ENCODE measurements at places on chromosomes 13 and 19.

DNA sequence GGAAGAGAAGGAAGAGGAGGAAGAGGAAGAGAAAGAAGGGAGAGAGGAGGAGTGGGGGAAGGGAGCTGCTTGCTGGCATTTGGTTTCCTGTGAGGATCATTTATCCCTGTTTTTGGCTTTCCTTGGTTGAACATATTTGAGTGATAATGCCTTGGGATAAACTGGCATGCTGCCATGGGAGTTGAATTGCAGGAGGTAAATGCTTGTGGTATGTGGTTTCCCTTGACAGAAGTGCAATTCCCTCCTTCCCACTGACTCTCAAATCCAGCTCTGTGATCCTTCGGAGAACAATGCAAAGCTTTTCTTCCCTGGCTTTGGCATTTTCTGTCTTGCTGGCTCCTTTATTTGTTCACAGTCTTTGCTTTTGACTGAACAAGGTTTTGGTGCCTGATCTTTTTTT is 27.2 kb upstream of the CBY2 start:
- peak; percentile 77 for DNase-seq

- no peak for DNase-seq
Observed at GRCh38 chr13:100045355-100045754, 43.5 kb upstream of the PCCA start.

- DNase-seq: no peak
Observed at GRCh38 chr13:53043398-53043797, 14.8 kb downstream of the OLFM4 start.

- peak; percentile 68 for DNase-seq
Observed at GRCh38 chr13:30143666-30144400, 163.5 kb downstream of the KATNAL1 start.

- no peak for DNase-seq
Observed at GRCh38 chr19:5567360-5567969, at the start of gene TINCR. Gene TINCR (minus strand): TSS chr19:5567953.

DNA sequence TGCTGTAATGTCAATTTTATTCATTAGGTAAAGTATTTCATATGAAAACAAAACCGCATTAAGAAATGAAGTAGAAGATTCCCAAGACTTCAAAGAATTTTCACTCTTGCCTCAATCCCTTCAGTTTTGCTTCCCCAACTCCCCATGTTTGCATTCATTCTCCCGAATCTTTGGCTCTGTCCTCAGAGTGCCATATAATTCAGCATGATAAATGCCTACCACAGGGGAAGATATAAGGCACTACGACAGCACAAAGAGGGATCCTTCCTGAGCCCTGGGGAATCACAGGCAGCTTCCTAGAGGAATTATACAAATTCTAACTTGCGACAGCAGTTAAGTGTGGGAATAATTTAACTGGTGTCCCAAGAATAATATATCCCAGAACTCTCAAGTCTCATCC is 68.5 kb downstream of the TSC22D1 start:
- DNase-seq: no peak

DNA sequence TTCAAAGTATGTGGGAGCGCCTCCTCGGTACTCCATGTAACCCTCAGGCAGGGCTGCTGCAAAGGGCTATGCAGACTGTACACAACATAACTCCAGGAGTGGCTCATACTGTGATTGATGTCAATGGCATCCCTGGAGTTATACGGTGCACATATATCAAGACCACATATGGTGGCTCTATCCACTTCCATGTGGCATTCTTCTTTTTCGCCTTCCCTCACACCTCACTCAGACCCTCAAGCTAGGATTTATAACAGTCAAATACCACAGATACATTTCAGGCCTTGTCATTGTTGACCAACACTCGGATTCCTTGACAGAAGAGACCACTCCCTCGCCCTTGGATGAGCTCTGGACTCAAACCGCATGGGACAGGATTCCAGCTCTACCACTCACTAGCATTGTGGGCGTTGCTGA is 11.3 kb upstream of the UBL3 start:
- peak; percentile 87 for DNase-seq

GRCh38 chr13:45807520-45808099 is 43.9 kb downstream of the SIAH3 start:
- peak; percentile 60 for DNase-seq

DNA sequence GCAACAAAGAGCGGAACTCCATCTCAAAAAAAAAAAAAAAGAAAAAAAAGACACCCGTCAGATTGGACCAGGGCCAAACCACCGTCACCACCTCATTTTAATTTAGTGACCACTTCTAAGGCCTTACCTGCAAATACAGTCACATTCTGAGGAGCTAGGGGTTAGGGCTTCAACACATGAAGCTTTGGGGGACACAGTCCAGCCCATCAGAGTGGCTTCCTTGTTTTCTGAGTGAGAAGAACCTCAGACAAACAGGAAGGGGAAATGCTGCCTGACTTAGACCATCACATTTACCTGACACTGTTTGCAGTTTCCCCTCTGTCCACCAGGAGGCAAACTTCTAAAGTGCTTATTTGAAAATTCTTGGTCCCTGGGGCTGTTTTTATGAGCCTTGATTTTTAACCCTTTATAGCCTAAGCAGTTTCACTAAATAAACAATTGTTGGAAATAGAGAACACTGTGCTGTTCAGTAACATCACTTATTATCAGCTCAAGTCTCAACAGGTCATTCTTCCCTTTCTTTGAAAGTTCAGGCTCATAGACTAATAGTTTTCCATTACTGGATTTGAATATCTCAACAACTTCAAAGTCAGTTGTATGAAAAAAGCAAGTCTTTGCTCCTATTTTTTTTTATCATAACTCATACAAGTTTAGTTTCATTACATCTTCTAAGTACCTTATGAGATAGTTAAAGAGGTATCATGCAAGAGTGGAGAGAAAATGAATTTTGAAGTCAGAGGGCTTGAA is 74.9 kb upstream of the WASF3 start:
- peak; percentile 76 for DNase-seq

GRCh38 chr13:106087201-106087600 is 448.3 kb downstream of the EFNB2 start:
- DNase-seq: no peak

GRCh38 chr13:114047358-114047881 is 73.5 kb upstream of the C13orf46 start:
- DNase-seq: no peak

- DNase-seq: no peak
Observed at GRCh38 chr19:46371371-46371901, 24.5 kb downstream of the PPP5C start.

GRCh38 chr13:98252931-98253470 is 75.9 kb upstream of the RNF113B start:
- DNase-seq: peak; percentile 70

GRCh38 chr13:29502391-29503008 is 93.0 kb downstream of the SLC7A1 start:
- DNase-seq: no peak

DNA sequence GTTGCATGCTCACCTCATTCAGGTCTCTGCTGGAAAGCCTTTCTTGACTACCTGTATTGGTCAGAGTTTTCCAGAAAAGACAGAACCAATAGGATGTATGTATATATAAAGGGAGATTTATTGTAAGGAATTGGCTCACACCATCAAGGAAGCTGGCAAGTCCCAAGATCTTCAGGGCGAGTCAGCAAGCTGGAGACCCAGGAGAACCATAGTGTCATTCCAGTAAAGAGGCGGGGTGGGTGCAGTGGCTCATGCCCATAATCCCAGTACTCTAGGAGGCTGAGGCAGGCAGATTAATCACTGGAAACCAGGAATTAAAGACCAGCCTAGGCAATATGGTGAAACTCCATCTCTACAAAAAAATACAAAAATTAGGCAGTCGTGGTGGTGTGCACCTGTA is 30.4 kb upstream of the FARP1 start:
- DNase-seq: no peak

DNA sequence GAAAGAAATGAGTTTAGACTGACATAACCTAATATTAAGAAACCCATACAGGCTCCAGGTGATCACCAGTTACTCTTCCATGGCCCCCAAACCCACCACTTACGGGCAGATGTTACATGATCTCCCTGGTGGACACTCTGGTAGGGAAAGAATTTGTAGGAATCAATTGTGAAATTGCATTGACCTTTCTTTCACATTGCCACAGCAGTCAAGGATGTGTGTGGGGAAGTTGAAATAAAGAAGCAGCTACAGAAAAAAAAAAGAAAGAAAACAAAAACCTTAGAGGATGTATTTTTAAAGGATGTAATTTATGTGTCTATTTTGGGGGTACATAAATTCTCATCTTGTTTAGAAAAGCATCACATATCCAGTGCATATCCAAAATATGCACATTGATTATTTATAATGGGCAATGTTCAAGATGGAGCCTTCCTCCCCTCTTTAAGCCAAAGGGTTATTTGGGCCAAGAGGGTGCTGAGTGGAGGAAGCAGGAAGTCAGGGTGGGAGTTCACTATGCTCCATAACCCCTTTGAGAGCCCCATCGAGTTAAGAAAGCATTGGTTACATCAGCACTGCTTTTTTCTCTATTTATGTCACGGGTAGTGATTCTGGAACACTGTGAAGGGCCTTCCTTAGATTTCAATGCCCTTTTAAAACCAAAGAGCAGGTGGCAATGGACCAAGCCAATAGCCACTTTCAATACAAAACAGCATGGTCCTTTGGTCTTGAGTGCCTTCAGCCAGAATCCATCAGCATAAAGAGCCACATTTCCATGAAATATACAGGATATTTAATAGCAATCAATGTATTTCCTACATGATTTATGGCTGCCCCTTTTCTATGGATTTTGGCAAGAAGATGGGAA is 169.6 kb downstream of the LACC1 start:
- no peak for DNase-seq

DNA sequence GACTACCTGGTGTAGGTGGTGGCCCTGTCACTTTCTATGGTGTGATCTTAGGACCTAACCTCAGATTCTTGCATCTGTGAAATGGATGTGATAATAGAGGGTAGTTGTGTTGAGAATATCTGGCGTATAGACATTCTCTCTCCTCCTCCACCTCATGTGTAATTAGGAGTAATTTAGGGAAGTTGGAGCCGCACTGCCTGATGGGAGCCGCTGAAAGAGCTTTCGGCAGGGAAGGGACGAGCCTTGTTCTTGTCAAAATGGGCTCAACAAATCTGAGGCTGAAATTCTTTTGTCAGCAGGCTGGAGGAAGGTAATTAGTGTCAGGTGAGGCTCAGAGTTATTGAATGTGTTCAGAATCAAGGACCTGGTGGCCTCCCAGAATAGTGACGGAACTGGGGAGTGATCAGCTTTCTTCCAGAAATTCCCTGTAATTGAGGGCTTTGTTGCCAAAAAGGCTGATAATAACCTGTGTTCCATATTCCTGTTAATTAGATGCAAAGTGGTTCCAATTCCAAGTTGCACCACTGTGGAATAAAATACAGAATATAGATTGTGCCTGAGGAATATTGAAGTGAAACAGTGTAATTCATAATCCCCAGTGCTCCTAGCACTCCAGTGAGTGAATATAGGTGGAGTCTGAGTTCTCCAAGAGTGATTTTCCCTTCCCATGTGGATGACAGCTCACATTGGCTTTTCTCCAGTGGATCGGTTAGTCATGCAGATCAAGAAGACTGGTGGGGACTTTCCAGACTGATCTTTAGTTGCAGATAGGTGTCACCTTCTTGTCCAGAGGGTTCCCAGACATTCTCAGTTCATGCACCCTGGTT is 47.5 kb downstream of the SPATA13 start:
- peak; percentile 74 for DNase-seq

DNA sequence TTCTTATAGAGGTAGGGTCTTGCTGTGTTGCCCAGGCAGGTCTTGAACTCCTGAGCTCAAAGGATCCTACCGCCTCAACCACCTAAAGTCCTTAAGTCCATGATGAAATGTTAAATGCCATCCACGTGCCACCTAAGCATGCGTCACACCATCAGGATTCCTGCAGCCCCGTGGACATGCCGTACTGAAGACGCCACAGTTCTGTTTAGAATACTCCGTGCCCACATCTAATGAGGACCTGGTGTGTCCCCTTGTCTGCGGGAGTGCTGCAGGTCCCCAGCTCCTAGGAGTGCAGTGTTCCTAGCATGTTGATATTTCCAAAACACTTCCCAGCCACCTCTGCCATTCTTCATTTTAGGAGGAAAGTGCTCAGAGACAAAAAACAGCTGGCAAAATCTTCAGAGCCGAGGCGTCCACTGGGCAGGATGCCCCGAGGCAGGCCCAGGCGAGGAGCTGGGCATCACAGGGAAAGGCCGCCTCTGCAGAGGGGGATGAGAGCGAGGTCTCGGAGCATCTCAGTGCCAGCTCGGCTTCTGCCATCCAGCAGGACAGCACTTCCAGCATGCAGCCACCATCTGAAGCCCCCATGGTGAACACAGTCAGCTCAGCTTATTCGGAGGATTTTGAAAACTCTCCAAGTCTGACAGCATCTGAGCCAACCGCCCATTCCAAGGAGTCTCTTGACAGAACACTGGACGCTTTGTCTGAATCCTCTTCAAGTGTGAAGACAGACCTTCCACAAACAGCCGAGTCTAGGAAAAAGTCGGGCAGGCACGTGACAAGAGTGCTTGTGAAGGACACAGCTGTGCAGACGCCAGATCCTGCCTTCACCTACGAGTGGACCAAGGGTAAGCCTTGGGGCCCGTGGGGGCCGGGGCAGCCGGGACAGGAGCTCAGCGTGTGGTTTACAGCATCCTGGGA is 13.2 kb downstream of the C19orf44 start:
- no peak for DNase-seq

DNA sequence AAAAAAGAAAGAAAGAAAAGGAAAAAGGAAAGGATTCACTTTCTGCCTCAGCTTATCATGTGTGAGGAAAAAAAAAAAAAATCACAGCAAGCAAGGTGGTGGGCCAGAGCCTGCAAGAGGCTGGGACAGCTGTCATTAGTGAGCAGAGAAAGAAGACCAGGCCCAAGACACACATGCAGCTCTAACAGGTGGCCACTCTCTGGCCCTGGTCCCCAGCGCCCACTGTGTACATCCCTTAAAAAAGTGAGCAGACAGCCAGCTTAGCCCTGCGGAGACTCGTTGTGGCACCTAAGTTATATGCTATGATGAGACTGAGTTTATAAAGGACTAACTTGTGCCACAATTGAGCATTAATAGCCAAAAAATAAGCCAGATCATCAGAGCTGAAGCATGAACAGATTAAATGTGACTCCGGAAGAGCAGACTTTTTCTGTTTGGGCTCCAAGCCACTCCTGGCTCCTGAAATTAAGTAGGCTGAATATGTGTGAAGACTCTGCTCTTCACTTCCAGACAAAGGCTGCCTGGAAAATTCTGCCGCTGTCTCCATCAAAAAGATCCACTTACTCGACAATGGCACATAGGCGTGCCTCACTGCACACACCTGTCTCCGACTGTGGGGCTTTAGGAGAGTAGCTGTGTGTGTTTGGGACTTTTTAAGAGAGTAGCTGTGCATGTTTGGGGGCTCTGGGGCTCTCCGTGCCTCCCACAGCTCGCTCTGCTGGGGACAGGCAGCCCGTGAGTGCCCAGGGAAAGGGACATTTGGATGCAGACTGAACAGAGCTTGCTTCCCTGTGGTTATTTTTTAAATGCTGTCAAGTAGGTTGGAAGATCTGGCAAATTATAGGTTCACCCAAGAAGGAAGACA is 55.0 kb downstream of the LATS2 start:
- DNase-seq: no peak

- no peak for DNase-seq
Observed at GRCh38 chr13:42038661-42039456, 9.6 kb upstream of the DGKH start.

GRCh38 chr13:42181381-42181953 is 90.5 kb upstream of the AKAP11 start:
- no peak for DNase-seq

All from GM03348 (cell line).